ENCODE measurements at places on chromosomes 13 and 19.

GRCh38 chr13:75467040-75467728, 14.8 kb downstream of the TBC1D4 start:
- no peak for DNase-seq

GRCh38 chr19:11405846-11406643, 13.1 kb downstream of the RGL3 start:
- DNase-seq, result no peak

GRCh38 chr13:39209731-39210531, 171.7 kb downstream of the NHLRC3 start:
- DNase-seq, result no peak

DNA sequence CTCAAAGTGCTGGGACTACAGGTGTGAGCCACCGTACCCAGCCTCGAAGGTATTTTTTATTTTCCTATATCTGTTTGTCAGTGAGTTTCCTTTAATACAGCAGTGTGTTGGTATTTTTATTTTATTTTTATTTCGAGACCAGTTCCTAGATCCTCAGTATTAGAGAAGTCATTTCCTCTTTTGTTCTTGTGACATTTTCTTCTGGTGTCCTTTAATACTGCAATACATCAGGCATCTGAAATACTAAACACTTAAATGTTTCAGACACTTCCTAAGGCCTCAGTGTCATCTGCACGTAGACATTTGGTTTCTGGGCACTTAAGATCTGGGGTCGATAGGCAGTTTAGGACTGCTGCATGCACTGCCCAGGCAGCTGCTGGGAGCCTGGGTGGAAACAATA, 22.5 kb downstream of the GATAD2A start:
- DNase-seq, result no peak

DNA sequence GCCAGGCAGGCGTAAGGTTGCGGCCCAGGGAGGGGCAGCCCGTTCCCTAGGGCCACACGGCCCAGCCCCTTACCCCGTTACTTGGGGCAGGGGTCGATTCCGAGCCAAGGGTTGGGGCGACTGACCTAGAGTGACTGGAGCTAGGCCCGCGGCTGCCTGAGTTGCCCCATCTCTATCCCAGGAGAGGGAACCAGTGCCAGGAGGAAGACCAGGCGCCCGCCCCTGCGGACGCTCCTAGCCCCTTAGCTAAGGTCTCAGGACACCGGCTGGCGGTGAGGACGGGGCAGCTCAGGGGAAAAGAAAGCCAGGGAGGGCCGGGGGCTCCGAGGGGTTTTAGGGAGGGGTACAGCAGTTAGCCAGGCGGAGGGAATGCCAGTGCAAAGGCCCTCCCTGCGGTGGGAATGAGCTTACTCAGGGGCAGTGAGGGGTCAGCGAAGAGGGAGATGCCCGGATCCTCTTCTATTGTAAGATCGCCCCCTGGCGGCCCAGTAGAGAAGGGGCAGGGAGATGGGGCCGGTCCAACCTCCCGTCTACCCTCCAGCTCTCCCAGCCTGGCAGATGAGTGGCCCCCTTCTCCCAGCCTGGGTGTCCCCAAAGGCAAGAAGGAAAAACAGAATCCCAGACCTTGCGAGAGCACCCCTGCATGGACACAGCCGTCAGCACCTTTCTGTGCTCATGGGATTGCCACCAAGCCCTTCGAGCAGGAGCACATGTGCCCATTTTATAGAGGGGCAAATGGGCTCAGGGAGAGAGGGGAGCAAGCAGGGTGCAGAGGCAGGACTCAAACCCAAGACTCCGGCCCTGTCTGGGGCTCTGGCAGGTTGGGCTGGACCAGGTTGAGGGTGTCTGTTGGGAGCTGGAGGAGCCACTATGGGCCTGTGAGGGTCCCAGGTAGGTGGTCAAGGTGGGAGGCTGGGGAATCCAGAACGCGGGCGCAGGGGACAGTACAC, 16.3 kb downstream of the CILP2 start:
- peak; percentile 74 for DNase-seq

GRCh38 chr13:19581675-19582074, 20.3 kb upstream of the TPTE2 start:
- no peak for DNase-seq

- no peak for DNase-seq
Measured at GRCh38 chr13:54185785-54186184, 1157.2 kb downstream of the OLFM4 start.

GRCh38 chr13:49307365-49307764, 59.6 kb downstream of the CDADC1 start:
- no peak for DNase-seq

- DNase-seq, result no peak
Measured at GRCh38 chr13:83365723-83366122, 516.6 kb downstream of the SLITRK1 start.

DNA sequence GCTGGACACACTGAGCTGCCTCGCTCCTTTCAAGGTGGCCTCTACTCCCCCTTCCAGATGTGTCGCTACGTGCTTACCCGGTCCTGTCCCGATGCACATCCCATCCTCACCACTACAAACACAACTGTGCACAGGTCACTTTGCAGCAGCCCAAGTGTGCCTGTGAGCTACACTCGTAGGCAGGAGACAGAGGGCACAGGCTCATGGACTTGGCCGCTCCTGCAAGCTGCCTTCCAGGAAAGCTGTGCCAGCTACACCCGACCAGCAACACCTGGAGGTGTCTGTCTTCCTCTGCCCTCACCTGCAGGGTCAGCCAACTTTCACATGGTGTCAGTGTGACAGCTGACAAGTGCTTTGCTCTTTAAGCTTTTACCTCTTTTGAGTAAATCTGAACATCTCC, 15.4 kb downstream of the CARS2 start:
- DNase-seq, result no peak

Measured in GM19239 (cell line).